Motor neuron (in vitro differentiated cells): ENCODE measurements at places on chromosomes 1 and 21. TPM values are rescaled to one million over a fixed set of nuclear protein-coding genes. Genes with fewer than 3 reads are reported as not detected.
A peak's percentile ranks its signal among the peaks of the same experiment; 100 is the strongest.

The FAM20B gene
- 37.1 and 40.5 TPM in 2 replicates for total RNA-seq

DNA sequence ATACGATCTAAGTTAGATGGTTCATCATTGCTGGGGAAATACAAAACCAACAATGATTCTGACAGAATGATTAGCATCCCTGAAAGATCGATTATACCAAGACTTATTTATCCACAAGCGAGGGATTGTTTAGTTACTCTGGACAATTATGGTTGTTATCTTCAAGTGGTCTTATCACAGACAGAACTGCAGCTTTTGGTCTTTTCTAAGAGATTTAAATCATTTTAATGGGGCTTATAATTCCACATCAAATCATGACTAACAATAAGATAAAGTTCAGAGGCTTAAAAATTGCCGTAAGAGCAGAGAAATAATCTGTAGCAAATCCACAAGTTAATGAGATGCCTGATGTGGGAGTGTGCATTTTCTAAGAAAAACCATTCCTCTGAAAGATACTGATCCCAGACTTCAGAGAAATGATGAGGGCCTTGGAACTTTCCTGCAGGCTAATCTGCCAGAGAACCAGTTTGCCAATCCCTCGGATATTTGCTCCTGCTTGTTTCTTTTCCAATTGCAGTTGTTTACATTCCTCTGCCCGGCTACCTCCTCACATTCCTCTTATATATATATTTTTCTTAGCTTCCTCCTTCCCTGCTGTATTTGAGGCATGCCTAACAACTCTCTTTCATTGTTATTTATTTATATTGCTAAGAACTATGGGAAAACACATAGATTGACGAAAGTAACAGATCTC lies 134.8 kb downstream of the BACH1 start:
- ATAC-seq: no peak

The PTGER3 gene
- total RNA-seq: 5.1 and 6.8 TPM in 2 replicates

DNA sequence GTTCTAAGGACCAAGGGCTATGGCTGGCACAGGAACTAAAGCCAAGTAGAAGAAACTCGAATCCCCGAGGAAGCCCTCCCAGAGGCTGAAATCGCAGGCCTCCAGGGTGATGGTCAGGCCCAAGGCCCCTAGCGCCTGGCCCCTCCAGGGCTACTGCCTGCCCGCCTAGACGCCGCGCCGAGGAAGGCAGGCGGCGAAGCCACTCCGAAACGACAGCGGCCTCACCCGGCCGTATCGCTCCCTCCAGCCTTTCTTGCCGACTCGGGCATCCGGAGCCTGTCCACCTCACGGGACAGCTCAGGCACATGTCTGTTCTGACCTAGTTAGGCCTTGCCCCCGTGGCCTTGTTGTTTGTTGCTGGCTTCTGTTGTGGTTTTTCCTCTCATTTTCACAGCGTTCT lies 9.7 kb upstream of the LHX8 start:
- no peak for ATAC-seq

GRCh38 chr1:67204298-67204980 lies 38.2 kb downstream of the IL23R start:
- no peak for ATAC-seq

The FCER1G gene
- total RNA-seq: not detected in 2 replicates

DNA sequence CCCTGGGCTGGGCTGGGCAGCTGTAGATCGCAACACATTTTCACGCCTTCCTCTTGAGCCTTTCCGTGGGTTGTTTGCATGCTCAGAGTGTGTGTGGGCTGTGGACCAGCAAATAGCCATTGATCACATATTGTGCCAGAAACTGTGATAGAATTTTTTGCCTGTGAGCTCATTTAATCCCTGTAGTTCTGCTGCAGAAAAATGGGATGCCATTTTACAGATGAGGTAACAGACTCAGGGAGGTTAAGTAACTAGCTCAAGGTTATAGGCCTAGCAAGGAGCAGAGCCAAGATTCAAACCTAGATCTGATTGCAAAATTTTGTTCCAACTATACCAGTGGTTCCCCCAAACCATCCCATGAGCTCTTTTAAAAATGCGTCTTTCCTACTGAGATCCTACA lies 10.5 kb downstream of the SPATA46 start:
- no peak for ATAC-seq

GRCh38 chr21:34890724-34891612 lies 158.1 kb downstream of the RUNX1 start:
- no peak for ATAC-seq

- ATAC-seq: no peak
Measured at GRCh38 chr1:151143057-151143435, 3.4 kb downstream of the SEMA6C start.

The LCE2A gene
- total RNA-seq: not detected in 2 replicates

GRCh38 chr21:20721151-20721550 lies 277.1 kb upstream of the NCAM2 start:
- no peak for ATAC-seq

- ATAC-seq: peak; percentile 55
Measured at GRCh38 chr1:151960780-151961513, 32.7 kb downstream of the S100A10 start.

DNA sequence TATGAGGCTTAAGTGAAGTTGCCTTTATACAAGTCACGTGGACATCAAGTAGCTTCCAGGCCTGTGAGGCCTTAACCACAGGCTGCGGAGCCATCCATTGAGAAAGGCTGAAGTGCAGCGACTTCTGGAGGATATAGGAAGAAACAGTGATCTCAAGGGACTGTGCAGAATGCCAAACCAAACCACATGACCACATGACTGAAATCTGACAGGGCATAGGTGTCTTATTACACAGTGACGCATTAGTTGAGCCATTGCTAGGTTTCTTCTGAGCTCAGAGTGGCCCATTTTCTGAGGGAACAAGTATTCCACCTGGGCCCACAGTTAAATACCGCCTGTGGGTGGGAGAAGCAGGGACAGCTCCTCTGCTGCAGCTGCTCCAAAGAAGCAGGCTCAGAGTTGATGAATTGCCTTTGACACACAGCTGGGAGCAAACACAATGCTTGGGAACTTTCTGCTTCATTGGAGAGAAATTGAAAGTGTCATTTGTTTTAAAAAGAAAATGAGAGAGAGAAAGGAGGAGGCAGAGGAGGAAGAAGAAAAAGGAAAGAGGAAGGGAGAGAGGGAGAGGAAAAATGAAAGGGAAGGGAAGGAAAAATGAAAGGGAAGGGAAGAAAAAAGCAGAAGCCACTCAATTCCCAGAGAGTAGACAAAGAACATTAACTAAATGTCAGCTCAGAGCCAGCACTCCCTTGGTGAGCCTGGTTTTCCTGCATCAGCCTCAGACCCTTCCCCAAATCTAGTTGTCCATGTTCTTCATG lies 94.4 kb downstream of the COLGALT2 start:
- ATAC-seq: peak; percentile 82

DNA sequence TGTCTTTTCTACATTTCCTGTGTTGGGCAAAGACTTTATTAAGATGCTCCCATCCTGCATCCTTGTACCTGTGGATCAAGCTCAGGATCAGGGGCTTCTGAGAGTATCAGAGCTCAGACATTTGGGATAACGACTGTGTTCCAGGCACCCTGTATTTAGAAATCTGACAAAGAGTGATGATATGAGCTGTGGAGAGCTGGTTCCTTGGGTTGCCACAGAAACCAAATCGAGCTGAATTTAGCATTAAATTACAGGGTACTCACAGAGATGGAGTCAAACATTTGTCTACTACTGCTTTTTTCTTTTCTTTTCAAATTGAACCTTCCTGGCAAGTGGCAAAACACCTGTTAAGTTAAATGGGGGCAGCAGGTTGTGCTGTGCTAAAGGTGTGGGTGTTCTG lies 110.6 kb downstream of the XCL2 start:
- ATAC-seq: no peak

DNA sequence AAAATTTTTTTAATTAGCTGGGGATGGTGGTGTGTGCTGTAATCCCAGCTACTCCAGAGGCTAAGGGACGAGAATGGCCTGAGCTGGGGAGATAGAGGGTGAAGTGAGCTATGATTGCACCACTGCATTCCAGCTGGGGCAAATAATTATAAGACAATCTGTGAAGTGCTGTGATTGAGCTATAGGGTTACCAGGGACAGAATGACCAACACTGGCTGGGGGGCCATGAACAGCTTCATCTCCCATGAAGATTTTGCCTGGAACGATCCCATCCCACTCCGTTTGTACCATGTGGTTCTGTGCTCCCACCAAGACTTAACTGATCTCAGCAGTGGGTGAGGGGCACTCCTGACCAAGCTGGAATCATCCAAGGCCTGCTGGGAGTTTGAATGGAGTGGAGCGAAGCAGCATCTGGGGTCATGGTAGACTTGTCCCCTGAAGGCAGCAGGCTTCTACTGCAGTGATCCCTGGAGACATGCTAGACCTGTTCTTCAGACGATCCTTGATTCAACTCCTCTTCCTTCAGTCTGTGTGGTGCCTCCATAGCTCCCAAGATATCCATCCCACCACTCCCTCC lies 53.6 kb upstream of the CTPS1 start:
- ATAC-seq: peak; percentile 53

GRCh38 chr1:10900691-10901090 lies 104.2 kb upstream of the CASZ1 start:
- ATAC-seq: no peak

DNA sequence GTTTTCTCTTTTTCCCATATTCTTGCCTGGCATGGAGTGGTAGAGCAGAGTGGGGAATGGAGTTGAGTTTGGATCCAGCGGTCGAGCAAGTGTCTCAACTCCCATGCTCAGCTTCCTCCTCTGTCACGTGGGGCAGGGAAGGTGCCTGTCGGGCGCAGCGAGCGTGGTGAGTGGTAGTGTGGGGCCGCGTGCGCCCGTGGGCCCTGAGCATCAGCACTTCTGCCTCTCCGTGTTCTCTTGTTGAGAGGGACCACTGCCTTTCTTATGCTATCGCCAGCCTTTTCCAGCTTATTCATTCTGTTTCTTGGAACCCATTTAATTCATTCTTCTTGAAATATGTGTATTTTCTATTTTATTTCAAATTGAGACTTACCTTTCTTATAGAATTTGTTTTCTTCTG lies 65.1 kb downstream of the ADARB1 start:
- no peak for ATAC-seq

The PCSK9 gene
- 0.78 and 0.85 TPM in 2 replicates for total RNA-seq

DNA sequence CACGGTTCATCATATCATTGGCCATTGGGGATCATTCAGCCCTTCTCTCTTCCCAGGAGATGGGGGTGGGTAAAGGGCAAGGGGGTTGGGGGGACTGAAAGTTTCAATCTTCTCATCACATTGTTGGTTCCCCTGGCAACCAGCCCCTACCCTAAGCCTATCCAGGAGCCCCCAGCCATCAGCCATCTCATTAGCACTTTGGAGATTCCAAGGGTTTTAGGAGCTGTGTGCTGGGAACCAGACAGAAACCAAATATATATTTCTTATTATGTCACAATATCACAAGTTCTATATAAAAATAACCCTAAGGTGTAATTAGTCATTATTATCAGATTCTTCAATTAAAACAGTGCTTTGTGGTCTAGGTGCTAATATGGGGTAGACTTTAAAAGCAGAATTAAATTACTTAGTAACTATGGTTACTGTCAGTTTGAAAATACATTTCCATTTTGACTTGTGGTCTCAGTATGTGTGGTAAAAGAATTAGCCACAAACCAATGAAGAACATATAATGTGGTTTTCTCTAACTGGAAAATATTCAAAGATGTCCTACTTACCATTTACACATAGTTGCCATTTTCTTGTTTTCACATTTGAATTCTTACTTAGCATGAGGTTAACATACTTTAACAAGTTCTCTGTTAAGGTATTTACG lies 28.1 kb downstream of the IL23R start:
- no peak for ATAC-seq

The RNF186 gene
- total RNA-seq: 0.47 and 1.0 TPM in 2 replicates

DNA sequence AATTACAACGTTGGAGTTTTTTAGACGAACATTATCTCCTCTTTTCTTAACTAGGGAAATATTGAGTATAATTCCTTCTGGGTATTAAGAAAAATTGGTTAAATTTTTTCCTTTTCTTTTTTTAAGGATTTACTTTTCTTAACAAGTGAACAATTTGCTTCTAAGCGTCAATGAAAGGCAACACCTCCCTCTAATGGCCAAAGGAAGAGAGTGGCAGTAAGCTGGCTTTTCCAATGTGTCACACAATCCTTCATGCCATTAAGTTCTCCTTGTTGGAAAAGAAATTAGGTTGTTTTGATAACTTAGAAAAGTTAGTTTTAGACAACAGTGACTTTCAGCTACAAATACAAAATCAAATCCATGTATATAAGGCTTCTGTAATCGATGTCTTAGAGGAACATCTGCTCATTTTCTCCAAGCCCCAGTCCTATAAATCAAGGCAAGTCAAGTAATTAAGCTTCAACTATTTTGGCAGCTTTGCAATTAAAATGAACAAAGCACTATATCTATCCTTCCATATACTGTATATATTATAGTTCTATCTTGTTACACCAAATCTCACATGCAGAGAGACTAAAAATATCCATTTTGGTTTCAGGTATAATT lies 62.8 kb downstream of the EDEM3 start:
- no peak for ATAC-seq

The IFI6 gene
- total RNA-seq: 410 and 810 TPM in 2 replicates

- ATAC-seq: no peak
Measured at GRCh38 chr21:40516335-40516734, 330.6 kb downstream of the DSCAM start.

DNA sequence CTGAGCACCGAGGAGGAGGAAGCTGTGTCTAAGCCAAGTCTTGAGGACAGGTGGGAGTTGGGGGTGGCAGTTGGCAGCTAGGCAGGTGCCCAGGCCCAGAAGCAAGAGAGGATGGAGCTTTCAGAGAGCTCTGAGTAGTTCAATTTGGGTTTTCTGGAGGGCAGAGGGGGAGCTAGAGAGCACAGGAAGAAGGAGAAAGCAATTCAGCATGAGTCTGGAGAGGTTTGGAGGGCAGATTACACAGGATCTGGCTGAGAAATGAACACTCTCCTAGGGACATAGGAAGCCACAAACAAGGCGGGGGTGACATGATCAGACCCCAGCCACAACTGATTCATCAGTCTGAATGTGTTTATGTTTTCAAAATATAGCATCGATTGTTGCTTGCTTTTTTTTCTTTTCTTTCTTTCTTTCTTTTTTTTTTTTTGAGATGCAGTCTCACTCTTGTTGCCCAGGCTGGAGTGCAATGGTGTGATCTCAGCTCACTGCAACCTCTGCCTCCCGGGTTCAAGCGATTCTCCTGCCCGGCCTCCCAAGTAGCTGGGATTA lies 23.8 kb downstream of the PTPRF start:
- ATAC-seq: no peak

The RGS7 gene
- 23.1 and 25.4 TPM in 2 replicates for total RNA-seq

The RNF223 gene
- total RNA-seq: 0.05 TPM in 1 of 2 replicates, not detected in the other
